ENCODE measurements at places on chromosomes 3 and 15.

DNA sequence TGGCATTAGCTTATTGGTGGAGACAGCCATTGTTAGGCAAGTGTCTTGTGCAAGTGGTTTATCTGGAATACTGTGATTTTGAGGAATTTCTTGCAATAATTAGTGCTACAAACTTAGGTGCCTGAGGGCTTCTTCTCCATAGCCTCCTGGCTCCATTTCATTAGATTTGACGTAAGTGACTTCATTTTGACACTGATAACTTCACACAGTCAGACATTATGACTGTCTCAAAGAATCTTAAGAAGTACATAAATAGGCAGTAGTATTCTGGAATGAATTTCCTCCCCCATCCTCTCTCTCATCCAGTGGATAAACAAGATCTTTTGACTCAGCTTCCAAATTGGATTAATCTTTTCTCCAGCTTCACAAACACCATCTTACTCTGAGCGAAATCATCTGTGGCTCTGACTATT is 19.0 kb downstream of the ARL14 start:
- no peak for DNase-seq

DNA sequence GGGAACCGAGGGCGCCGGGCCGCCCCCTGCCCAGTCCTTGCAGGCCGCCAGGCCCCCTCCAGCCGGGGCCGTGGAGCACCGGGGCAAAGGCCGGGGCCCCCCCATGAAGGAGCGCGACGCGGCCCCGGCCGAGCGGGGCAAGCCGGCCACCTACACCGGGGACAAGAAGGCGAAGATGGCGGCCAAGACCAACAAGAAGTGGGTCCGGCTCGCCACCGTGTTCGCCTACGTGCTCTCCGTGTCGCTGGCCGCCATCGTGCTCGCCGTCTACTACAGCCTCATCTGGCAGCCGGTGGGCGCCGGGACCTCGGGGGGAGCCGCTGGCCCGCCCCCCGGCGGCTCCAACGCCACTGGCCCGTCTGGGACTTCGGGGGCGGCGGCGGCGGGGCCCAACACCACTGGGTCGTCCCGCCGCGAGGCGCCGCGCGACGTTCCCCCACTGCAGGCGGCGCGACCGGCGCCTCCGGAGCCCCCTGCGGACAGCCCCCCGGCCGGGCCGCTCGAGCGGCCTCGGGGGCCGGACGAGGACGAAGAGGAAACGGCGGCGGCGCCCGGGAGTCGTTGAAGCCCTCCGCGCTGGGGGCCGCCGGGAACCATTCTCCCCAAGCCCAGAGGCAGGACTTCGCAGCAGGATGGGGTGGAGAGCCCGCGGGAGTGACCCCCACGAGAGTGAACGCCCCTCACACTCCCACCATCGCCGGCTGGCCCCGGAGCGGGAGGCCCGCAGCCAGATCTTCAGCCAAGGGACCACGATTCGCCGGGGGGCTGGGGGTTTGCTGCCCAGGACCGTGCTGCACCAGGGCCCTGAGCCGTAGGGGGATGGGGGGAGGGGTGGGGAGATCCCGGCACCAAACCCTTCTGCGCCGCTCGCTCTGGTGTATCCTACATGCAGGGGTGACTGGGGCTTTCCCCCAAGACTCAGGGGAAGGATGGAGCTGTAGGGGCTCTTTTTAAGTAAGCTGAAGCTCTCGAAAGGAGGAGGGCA is 753 bp downstream of the INAFM2 start:
- DNase-seq, result no peak

GRCh38 chr3:124851136-124851535 is 36.0 kb downstream of the ITGB5 start:
- no peak for DNase-seq

GRCh38 chr15:63502843-63503738 is 1.3 kb upstream of the USP3 start:
- DNase-seq, result peak; percentile 42

DNA sequence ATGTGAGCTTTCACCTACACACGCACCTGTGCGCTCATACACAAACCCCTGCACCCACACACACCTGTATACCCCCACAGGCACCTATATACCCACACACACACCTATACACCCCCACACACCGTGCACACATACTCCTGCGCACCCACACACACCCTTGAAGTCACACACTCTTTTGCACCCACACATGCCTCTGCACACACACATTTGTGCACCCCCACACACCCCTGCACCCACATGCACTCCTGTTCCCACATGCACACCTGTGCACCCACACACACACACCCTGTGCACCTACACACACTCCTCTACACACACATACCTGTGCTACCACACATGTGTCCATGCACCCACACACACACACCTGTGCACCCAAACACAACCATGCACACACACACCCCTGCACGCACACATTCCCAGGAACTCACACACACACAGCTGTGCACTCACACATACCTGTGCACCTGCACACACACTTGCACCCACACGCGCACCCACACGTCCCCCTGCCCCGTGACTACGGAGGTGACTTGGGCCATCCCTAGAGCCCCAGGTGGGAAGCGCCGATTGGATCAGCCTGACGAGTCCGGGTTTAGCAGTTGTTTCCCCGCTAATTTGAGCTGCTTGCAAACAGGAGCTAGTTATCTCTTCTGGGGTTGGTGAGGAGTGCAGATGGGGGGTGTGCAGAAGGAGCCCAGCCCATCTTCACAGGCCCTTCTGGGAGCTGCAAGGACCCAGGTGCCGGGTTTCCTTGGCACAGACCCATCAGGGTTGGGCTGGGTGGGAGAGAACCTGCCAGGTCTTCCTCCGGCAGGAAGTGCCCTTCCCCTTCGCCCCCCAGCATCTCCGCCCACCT is 97.8 kb downstream of the CHSY1 start:
- no peak for DNase-seq

DNA sequence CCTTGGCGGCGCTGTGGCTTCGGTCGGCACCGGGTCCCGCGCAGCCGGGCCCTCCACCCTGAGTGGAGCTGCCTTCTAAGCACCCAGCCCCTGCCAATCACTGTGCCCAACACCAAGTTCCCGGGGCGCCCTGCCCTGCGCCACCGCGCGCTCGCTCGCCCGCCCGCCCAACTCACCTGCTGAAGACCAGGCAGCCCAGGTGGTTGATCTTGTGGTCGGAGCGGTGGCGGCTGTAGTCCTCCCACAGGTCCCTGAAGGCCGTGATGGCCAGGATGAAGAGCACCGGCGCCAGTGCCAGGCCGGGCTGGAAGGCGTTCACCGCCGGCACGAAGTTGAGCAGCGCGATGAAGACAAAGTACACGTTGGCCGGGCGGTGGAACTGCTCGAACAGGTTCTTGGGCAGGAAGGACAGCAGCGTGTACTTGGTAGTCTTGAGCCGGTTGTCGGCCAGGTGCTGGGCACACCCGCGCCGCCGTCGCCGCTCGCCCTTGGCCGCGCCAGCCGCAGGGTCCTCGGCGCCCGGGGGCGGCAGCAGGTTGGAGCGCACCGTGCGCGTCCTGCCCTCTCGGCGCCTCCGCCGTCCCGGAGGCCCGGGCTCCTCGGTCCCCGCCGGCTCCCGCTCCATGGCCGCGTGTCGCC is 536 bp downstream of the ATP10A start:
- DNase-seq, result no peak

DNA sequence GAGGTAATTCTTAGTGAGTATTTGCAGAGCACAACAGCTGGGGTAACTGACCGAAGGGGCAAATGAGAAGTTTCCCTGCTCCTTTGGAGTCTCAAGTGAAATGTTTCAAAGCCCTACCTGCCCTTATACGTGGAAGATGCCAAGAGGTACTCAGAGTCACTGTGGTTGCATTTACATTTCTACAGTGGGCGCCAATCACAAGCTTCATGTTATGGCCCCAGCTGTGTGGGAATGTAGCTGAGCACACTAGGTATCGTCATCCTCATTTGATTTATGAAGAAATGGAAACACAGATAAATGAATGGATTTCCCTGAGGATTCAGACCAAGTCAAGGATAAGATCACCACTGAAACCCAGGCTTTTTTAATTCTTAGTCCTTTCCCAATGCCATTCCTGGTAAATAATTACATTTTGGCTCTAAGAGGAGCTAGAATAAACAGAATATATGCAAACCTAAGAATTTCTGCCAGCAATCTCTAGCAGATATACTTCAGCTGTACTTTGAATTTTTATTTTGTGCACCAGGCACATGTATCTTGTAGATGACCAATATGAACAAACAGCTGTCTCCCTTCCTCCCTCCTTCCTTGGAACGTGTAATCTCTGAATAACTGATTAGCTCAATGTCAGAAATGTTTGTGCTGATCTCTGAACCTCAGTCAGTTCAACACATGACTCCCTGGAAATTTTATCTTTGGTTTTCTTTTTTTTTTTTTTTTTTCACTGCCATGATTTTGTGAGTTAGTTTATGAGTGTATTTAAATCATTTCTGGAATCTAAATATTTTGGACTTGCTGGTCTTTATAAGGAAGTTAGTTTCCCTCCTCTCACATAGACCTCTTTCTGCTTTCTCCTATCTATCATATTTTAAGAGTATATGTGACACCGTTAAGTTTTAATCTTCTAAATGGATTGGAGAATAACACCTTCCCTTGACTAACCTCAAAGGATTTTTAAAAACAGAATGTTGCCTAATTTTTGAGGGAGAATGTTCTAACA is 69.2 kb downstream of the MAP2K5 start:
- no peak for DNase-seq

DNA sequence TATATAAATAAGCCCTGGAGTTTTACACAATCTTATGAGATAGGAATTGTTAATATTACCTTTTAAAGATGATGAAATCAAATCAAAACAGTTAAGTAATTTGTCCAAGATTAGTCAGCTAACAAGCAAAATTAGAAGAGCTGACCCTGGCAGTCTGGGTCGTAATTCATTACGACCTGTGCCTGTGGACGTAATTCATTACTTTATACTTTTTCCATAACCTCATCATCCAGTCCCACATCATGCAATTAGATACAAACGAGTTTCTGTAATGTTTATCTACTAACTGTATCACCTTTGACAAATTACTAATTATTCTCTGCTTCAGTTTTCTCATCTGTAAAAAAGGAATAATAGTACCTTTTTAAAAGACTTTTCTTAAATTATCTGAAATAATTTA is 665.9 kb downstream of the ZBBX start:
- no peak for DNase-seq

DNA sequence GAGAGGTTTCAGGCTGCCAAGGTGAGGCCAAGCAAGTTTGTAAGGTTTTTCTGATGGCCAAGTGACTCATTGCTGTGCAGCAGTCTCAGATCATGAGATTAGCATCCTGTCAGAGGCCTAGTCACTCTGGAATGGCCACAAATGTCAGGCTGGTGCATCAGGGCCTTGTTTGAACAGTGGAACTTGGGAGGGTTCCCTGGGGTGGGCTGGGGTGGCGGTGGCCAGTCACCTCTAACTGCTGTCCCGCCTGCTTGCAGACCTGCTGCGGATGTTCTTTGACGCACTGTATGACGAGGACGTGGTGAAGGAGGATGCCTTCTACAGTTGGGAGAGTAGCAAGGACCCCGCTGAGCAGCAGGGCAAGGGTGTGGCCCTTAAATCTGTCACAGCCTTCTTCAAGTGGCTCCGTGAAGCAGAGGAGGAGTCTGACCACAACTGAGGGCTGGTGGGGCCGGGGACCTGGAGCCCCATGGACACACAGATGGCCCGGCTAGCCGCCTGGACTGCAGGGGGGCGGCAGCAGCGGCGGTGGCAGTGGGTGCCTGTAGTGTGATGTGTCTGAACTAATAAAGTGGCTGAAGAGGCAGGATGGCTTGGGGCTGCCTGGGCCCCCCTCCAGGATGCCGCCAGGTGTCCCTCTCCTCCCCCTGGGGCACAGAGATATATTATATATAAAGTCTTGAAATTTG is 2.8 kb upstream of the FAM131A start:
- DNase-seq, result no peak

DNA sequence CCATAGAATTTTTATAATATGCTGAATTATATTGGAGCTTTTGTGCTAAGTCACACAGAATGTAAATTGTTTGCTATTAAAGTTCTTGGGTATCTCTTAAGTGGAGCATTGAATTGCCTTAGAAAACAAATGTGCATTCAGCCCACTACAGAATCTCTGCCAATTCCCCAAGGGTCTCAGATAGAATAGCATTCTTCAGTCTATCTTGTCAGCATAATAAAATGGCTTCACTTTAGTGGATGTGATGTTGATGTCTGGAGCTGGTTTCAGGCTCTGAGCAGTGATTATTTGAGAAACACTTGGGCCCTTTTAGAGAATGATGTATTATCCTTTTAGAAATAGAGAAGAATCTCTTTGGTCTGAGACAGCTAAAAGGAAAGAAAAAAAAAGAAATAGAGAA is 45.2 kb downstream of the LRCH3 start:
- DNase-seq, result no peak

- DNase-seq, result no peak
Measured at GRCh38 chr3:105613120-105613519, 246.4 kb downstream of the ALCAM start.

- DNase-seq, result peak; percentile 51
Measured at GRCh38 chr3:57100046-57100695, 39.7 kb downstream of the SPATA12 start.

DNA sequence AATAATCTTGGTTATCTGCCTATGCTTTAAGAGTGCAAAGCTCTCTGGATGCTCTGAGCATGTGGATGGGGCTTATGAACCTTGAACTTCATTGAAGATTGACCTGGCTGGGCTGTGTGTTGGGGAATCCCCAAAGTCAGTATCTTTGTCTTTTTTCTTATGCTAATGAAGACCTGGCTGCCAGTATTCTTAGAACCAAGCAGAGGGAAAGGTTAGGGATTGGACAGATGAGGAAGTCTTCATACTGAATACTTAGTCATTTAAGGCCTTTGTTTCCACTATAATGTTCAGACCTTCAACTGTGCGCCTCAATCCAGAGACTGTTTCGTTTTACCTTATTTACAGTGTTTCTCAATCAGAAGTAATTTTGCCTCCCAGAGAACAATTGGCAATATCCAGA is 42.5 kb upstream of the CMTM7 start:
- no peak for DNase-seq

DNA sequence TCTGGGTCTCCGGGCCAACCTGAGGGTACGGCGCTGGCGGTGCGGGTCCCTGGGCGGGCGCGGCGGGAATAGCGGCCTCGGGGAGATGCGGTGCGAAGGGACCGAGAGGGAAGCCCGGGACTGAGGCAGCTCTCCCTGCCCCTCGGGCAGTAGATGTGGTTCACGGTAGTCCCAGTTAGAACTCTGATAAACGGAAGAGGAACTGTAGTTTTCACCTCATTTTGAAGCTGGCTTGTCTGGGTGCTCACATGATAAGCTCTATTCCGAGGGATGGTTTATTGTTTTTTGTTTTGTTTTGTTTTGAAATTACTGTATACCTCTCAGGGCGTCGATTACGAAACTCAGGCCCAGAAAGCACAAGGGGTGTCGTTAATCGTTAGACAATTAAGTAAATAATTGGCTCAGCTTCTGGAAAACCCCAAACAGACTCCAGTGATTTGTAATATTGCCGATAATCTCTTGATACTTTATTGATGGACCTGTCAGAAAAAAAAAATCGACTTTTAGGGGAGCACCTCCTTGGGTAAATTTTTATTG is 413 bp downstream of the NUSAP1 start:
- no peak for DNase-seq

DNA sequence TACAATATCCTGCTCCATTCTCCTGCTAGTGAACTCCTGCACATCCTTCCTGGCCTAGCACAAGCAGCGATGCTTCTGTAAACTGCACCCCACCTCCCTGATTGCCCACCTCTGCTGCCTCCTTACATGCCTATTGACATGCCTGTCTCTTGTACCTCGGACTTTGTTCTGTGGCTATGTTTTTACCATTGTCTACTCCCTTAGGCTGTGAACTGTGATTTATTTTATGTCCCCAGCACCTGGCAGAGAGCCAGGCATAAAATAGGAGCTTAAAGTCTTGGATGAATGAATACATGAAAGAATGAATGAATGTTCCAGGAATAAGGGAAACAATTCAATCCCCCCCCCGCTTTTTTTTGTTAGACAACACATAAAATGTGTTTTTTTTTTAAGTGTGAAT is 210.0 kb downstream of the MYRIP start:
- DNase-seq, result no peak

GRCh38 chr3:54875596-54876268 is 52.1 kb downstream of the LRTM1 start:
- DNase-seq, result no peak
